ENCODE measurements at places on chromosomes 5 and 9.

DNA sequence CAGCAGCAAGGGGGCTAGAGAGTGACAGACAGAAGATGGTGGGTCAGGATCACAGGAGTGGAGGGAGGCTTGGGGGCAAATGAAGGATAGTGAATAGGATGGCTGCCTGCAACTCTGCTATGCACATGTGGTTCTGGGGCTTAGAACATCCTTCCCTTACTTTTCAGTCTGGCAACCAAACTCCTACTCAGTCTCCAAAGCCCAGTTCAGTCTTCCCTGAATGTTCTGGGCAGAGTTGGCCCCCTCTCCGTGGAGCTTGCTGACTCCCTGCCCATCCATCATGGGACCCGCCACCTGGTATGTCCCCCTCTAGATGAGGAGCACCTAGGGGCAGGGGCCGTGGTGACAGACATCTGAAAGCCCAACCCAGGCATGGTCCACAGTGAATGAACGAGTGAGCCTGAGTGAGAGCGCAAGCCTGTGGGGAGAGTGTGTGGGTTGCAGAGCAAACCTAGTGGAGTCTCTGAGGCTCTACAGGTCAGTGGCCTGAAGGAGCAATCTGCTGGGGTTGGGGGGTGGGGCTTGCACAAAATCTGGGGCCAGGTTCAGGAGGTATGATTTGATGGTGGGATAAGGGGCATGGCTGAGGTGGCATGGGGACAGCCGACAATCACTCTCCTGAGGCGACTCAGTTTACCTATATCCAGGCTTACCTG is 180.6 kb downstream of the FGF18 start:
- no peak for DNase-seq

DNA sequence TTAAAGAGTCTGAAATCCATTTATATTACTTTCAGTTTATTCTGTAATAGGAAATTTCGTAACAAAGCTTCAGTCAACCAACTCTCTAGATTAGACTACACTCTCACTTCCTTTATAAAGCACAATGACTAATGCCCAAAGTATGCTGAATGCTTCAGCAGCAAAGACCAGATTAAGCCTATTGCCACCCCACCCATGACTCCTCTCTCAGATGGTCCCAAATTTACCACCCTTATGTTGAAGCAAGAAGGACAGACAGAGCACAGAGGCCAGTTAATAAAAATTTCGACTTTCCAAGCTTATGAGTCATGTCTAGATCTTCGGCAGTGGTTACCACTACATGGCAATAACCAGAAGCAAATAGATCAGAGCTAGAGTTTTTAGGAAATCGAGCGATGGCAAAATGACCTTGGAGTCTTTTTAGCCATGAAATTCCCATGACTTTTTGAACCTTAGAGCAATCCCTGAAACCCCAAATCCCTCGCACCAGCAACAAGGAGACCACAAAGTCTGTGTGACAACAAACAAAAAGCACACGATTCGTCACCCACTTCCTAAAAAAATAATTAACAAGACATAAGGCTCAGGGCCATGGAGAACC is 287.8 kb upstream of the RASA1 start:
- DNase-seq, result no peak

GRCh38 chr9:105393576-105394344 is 54.1 kb upstream of the FSD1L start:
- no peak for DNase-seq

DNA sequence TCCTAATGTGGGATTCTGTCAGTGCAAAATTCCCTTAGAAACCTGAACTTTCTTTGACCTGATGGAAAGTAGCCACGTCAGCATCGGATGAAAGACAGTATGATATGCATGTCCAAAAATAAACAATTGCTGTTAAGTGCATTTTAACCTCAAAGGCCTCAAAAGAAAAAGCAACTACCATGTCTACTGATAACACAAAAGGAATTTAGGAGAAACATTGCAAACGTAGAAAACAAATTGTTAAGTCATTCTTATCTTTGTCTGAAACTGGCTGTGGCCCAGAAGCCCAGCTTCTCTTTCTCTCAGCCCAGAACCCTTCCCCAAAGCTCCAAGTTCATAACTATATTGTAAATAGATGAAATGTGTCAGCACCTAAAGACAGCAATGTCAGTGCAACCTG is 11.1 kb upstream of the LHFPL2 start:
- no peak for DNase-seq

DNA sequence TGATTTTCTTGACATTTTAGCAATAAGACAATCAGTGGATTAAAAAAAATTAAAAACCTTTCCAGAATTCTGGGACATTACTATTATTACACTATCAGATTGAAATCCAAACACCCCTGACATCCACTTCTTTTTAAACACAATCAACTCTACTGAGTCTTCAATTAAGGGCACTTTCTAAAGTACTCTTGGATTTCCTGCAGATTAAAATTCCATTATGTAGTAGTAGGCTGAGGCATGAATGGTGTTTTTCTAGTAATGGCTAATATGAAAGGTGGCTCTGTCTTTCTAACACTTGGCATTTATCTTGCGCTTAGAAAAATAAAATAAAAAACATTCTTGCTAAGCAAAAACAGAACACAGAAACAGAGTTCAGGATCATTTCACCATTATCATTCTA is 107.8 kb downstream of the OXCT1 start:
- DNase-seq, result no peak

- no peak for DNase-seq
These were observed 10.4 kb upstream of the TOMM5 start for GRCh38 chr9:37602817-37603216.

- no peak for DNase-seq
These were observed 42.9 kb downstream of the PDCD1LG2 start for GRCh38 chr9:5553211-5553610.

GRCh38 chr5:92050970-92051369 is 667.9 kb upstream of the ARRDC3 start:
- DNase-seq, result no peak

DNA sequence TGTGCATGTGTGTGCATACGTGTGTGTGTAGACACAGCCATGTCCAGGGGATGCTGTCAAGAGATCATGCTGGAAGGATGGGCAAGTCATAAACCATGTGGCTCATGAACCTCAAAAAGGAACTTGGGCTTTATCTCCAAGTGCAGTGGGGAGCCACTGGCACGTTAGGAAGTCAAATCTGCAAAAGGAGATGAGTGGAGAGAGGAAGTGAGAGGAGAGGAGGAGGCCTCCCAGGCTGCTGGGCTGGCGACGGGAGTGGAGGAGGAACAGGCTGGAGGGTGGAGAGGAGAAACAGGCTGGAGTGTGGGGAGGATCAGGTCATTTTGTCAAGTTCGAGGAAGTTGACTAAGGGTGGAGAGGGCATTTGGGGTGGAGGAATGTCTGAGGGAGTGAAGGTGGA is 29.2 kb upstream of the TIFAB start:
- DNase-seq, result no peak

Data from NCI-H1092 treated with DMSO at 0.1 percent for 48 hours (cell line).